ENCODE measurements at places on chromosomes 16 and 17.

DNA sequence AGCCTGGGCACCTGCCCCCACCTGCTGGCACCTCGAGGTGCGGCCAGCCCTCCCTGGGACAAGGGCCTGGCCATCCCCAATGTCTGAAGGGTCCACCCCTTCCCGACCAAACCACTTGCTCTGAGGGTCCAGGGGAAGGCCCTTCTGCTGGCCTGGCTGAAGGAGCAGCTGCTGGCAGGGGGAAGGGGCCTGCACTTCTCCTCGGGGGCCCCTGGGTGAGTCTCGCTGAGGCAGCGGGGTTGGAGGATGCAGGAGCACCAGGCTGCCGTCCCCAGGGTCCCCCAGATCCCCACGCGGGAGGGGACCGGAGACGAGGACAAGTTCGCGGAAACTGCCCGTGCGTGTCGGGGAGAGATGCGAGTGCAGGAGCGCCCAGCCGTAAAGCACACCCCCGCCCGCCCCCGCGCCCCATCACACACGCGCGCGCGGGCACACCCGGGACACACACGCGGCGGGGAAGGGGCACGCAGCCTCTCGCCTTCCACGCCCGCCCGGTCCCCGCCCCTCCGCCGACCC lies 725 bp upstream of the CACNA1H start:
- DNase-seq: no peak

DNA sequence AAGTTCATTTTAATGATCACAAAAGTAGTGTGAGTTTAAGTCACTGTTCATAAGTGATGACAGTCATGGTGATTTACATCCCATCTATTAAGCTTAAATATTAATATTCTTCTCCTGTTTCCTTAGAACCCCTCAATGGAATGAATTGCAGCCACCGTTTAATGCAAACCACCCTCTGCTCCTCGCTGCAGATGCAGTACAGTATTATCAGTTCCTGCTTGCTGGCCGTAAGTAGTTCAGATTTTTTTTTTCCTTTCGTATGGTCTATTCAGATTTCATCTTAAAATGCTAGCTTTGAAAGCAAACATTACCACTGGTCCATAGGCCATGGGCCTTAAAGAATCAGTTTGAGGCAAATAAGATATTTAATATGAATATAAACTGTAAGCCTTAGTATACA lies 359.0 kb upstream of the TBX2 start:
- no peak for DNase-seq

DNA sequence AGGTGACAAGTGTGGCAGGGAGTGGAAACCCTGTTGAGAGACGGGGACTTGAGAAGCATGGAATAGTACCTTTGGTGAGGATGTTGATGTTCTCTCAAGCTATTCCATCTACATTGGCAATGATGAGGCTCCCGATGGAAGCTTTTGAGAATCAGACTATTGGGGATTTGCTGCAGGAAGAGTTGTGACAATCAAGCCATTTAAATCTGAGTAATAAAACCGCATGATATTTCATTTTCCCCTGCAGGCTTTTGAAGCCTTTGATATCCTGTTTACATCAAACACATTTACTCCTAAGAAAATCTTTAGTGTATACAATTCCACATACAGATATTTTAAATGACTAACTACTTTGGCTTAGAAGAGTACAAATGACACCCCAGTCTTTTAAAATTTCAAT lies 49.0 kb upstream of the CRYM start:
- DNase-seq: no peak

DNA sequence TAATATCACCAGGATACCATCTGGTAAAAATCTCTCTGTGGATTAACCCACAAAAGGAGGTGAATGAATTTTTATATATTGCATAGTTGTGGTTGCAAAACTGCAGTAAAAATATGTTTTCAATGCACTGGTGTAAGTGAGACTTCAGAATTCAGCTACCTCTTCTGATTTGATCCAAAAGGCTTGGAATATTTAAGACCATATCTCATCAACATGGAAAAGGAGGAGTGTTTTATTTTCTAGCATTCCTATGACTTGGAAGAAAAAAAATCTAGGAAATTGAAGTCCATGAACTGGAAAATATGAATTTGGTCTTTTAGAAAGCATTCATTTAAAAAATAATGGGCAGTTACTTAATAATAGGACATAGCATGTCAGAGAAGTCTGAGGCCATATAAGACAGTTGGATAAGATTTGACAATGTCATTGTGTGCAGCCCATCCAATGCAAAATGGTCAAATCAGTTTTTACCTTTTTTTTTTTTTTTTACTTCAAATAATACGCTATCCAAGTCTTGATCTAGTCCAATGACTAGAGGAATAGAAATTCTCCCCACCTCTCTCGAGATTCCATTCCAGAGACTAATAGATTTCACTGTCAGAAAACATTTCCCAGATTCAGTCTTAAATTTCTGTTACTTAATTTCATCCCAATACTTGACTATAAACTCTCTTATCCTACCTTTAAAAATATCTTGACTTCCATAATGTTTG lies 364.9 kb upstream of the PMFBP1 start:
- no peak for DNase-seq

DNA sequence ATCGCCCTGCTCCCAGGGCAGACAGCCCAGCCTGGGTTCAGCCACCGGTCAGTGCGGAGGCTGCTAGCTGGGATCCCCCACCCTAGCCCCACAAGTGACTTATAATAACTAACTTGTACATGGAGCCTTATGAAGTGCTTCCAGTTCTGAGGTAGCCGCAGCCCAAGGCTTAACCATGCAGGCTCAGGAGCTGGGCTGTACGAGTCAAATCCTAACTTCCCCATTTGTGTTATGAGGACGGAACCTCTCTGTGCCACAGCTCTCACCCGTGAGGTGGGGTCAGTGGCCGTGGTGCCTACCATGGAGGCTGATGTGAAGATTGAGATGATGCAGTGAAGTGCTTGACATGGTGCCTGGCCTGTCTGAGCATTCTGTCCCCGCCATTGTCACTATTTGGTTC lies 27.8 kb upstream of the GOSR2 start:
- DNase-seq: no peak

- DNase-seq: no peak
Observed at GRCh38 chr16:14111713-14112538, 40.8 kb downstream of the MRTFB start.

DNA sequence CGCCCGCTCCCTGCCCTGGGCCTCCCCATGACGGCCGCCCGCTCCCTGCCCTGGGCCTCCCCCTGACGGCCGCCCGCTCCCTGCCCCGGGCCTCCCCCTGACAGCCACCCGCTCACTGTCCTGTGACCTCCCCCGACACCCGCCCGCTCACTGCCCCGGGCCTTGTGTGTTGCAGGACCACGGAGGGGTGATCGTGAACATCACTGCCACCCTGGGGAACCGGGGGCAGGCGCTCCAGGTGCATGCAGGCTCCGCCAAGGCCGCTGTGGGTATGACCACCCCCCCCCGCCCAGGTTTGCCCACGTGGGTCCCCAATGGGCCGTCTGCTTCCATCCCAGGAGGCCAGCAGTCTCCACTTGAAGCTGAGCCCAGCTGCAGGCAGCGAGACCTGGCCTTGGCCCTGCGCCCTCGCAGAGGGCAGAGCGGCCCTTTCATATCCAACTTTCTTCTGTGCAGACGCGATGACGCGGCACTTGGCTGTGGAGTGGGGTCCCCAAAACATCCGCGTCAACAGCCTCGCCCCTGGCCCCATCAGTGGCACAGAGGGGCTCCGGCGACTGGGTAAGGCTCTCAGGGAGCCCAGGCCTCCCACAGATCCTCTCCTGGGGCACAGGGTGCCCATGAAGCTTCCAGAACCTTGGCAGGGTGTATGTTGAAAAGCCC lies 9.0 kb downstream of the DECR2 start:
- DNase-seq: no peak

DNA sequence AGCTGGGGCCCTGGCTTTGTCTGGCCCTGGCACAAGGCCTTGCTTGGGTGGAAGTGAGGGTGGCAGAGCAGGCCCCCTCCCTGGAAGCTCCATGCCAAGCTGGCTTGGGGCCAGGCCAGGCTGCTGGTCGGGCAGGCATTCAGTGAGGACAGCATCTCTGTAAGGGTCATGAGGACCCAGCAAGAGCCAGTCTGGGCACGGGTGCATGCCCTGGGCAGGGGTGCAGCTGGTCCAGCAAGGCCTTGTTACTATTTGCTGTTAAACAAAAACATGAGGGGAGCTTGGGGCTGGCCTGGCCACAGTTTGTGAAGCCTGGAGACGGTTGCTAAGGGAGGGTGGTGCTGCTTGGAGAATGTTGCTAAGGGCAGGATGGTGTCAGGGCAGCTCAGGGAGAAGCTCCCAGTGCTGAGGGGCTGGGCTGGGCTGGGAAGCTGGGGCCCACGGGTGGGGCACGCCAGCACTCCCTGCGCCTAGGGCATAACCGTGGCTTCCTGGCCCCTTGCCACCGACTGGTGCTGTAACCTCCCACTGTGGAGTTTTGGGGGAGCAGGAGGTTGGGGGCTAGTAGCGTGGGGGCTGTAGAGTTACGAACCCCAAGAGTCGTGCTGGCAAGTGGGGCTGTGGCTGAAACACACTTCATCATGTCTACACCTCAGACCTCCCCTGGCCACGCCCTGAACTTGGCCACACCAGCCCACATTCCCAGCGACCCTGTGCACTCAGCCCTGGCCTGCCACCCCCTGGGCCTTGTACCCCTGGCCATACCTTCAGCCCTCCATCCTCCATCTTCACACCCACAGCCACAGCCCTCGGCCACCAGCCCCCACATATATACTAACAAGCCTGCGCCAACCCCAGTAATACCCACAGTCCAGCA lies 1.6 kb downstream of the TPPP3 start:
- no peak for DNase-seq

DNA sequence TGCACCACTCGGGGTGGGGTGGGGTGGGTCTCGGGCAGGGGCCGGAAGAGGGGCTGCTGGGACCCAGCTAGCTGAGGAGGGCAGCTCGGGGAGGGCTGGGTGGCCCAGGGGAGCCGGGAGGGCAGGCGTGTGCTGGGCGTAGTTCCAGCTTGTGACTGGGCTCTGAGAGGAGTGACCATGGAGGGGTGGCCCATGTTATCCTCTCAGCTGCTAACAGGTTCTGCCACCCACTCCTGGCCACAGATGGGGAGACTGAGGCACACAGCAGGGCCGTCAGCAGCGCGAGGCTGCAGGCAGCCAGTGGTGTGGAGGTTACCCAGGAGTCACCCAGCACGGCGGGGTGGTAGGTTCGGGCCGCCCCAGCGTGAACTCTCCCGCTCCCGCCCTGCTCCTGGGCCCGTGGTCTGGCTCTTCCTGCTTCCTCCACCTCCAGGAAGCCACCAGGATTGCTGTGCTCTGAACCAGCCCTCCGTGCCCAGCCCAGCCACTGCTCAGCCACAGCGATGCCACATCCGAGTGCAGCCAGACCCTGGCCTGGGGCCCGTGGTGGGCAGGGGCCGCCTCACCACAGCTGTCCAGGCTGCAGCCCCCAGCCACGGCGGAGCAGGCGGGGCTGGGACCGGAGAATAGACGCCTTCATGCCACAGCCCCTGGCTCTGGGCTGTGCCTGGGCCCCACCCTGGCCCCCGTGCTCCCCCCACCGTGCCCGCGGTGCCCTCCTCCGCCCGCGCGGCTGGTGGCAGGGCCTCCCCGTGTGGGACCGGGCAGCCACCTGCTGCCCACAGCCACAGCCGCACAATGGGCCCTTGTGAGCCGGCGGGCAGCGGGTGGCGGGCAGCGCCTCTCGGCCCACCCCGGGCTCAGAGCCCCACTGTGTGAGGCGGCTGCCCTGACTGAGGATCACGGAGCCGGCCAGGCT lies 26.3 kb upstream of the SSTR5 start:
- DNase-seq: no peak

DNA sequence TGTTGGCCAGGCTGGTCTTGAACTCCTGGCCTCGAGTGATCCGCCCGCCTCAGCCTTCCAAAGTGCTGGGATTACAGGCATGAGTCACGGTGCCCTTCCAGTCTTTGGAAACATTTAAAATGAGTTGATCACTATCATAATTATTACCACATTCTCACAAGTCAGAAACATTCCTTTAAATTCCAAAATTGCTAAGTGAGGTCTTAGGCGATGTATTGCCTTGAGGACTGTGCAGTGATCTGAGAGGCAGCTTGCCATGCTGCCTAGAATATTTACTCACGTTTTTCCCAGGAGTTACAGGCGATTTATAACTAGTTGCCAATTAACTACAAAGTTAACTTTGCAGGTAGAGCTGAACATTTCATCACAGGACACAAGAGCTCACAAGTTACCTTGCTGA lies 5.7 kb upstream of the ATXN1L start:
- no peak for DNase-seq

DNA sequence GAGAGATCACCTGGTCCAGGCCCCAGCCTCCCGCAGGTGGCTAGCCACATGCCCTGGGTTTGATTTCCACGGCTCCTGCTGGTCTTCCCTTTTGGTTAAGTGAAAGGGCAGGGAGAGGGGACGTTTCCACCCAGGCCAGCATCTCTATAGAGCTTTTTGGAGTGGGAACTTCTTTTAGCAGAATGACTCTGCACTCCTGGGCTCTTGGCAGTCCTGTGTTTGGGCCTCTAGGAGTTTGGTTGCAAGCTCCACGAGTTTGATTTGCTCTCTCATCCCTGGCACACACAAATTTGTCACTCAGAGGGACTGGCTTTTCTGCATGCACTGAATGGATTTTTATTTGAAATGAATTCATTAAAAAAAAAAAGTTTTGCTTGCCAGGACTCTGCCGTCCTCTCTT lies 32.8 kb downstream of the MSI2 start:
- DNase-seq: no peak

DNA sequence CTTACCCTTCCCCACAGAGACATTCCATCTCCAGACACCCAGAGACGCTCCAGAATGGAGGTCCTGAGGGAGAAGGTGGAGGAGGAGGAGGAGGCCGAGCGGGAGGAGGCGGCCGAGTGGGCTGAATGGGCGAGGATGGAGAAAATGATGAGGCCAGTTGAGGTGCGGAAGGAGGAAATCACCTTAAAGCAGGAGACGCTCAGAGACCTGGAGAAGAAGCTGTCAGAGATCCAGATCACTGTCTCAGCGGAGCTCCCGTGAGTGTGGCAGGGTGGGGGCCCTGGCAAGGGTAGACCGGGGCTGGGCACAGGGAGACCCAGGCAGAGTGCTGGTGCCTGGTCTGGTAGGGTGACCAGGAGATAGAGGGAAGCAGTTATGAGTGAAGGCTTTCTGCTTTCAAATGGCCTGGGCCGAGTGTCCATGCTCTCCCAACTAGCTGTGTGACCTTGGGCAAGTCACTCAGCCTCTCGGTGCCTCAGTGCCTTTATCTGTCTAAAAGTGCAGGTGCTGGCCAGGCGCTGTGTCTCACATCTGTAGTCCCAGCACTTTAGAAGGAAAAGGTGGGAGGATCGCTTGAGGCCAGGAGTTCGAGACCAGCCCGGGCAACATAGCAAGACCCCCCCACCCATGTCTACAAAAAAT lies 3.4 kb downstream of the DRC7 start:
- DNase-seq: no peak

DNA sequence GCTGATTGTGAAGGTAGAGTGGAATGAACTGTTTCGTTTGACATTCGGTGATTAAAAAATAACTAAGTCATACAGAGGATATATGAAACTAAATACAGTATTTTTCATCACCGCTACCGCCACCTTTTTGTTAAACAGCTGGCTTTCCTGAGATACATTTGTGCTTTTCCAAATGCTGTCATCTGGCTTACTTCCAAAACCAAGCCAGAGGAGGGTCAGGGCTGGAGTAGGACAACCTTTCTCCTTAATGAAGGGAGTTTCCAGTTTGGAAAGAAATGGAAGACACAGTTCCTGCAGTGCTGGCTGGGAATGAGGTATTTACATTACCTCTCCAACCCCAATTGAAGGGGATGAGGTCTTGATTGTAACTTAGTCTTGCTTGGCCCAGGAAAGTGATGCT lies 3.2 kb downstream of the TNRC6C start:
- no peak for DNase-seq
